ENCODE measurements at places on chromosomes 6 and 20. TPM values are rescaled to one million over a fixed set of nuclear protein-coding genes. Genes with fewer than 3 reads are reported as not detected.

- H3K36me3 ChIP-seq, result no peaks in the 10 kb centered on the region
- no peaks in the 10 kb centered on the region for H3K27me3 ChIP-seq
- H3K4me3 ChIP-seq, result no peak overlapping the region
- DNase-seq, result no peak
- no peaks in the 10 kb centered on the region for H3K4me1 ChIP-seq
Observed at GRCh38 chr20:15065794-15066193, 728.4 kb upstream of the FLRT3 start.

GJA10 gene
- total RNA-seq, result not detected

GRCh38 chr6:87151781-87152525, 3.4 kb upstream of the ZNF292 start:
- H3K27ac ChIP-seq, result no peak overlapping the region
- no peaks in the 10 kb centered on the region for H3K4me1 ChIP-seq
- no peak for DNase-seq
- H3K4me3 ChIP-seq, result peak overlapping the region; percentile 12
- H3K36me3 ChIP-seq, result peaks cover 10% of the 10 kb centered on the region
- no peaks in the 10 kb centered on the region for H3K27me3 ChIP-seq

CDH22 gene
- total RNA-seq, result not detected

DNA sequence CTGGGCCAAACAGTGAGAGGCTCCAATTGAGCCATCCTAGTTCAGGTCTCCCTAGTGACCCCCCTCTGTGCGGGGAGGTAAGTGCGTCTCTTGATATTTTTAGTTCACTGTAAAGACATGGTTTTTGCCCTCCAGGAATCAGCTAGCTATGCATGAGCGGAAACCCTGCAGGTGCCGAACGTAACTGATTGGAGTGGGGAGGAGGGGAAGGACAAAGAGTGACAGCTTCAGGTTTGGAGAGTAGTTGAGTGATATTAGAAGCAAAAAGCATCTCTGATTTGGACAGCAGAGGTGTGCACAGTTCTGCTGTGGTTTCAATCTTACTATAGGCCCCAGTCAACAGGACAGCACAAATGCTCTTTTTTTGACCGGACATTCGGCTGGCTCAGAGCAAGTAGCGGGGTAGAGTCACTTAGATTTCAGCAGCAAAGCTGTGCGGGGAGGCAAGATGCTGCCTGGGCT, 31.8 kb downstream of the TBC1D7 start:
- no peak for DNase-seq
- H3K36me3 ChIP-seq, result peaks cover 30% of the 10 kb centered on the region
- H3K4me1 ChIP-seq, result no peaks in the 10 kb centered on the region
- H3K27me3 ChIP-seq, result no peaks in the 10 kb centered on the region

DNA sequence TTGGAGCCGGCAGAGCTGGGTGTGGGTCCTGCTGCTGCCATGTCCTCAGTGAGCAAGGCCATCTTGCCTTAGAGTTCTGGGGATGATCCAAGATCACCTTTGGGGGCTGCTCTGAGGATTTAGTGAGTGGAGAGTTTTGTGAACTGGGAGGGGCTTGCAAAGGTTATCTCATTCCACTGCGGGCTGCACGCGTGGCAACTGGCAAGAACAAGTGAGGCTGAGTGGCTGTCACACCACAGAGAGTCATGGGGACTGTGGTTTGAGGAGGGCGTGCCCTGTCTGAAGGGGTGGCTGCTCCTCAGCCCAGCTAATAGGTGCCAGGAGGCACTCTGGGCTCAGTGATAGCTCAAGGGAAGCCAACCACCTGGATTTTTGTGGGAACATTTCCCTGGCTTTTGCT, 37.6 kb downstream of the TTLL9 start:
- no peaks in the 10 kb centered on the region for H3K36me3 ChIP-seq
- H3K27ac ChIP-seq, result no peak overlapping the region
- no peaks in the 10 kb centered on the region for H3K27me3 ChIP-seq
- DNase-seq, result no peak
- H3K4me1 ChIP-seq, result no peaks in the 10 kb centered on the region

GRCh38 chr20:26169506-26169905, 472.9 kb upstream of the ZNF337 start:
- no peaks in the 10 kb centered on the region for H3K36me3 ChIP-seq
- no peak for DNase-seq

DNA sequence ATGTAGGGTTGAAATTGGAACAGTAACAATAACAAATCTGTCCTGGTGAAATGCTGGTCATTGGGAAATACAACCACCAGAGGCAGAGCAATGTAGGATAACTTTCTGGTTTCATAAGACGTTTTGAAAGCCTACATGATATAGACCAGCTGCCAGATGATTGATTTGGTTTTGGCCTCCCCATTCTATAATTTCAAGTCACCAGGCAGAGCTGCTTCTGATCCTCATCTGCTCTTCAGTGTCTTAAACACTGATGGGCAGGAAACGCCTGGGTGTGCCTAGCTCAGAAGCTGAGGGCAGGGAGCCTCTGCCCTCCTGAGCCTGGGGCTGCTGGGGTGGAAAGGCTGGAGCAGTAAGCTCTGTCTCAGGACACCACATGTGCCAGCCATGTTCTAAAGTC, 24.5 kb downstream of the DHX35 start:
- H3K4me3 ChIP-seq, result no peak overlapping the region
- H3K36me3 ChIP-seq, result peaks cover 19% of the 10 kb centered on the region
- H3K4me1 ChIP-seq, result peaks cover 30% of the 10 kb centered on the region
- no peak overlapping the region for H3K27ac ChIP-seq
- DNase-seq, result no peak
- no peaks in the 10 kb centered on the region for H3K27me3 ChIP-seq

- no peak for DNase-seq
- H3K4me3 ChIP-seq, result no peak overlapping the region
- H3K4me1 ChIP-seq, result peaks cover 3% of the 10 kb centered on the region
- H3K36me3 ChIP-seq, result peaks cover 18% of the 10 kb centered on the region
Observed at GRCh38 chr20:25579081-25579770, 6.1 kb downstream of the NINL start.

CST9L gene
- not detected for total RNA-seq

DNA sequence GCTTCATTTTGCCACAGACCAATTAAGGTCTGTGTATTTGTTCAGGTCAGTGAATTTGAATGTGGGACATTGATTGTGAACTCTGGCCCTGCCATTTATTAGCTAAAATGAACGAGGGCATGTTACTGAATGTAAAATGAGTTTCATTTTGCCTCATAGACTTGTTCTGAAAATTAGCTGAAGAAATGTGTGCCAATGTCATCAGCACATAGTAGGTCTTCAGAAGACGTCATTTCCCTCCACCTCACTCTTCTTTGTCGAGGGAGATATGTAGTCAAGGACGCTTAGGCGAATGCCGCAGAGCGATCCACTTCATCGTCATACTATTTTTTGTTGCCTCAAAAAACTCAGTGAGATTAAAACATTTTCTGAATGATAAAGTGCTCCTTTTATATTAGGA, 291.7 kb downstream of the SMOC2 start:
- no peaks in the 10 kb centered on the region for H3K27me3 ChIP-seq
- H3K4me1 ChIP-seq, result no peaks in the 10 kb centered on the region
- no peaks in the 10 kb centered on the region for H3K36me3 ChIP-seq
- no peak overlapping the region for H3K4me3 ChIP-seq
- DNase-seq, result no peak

PRPH2 gene
- total RNA-seq, result not detected

GRCh38 chr20:60540591-60540990, 582.4 kb downstream of the CDH26 start:
- no peaks in the 10 kb centered on the region for H3K4me1 ChIP-seq
- no peak overlapping the region for H3K27ac ChIP-seq
- H3K27me3 ChIP-seq, result 0 out of 2 replicates have a peak, but pooled peaks cover 3% of the 10 kb centered on the region

DNA sequence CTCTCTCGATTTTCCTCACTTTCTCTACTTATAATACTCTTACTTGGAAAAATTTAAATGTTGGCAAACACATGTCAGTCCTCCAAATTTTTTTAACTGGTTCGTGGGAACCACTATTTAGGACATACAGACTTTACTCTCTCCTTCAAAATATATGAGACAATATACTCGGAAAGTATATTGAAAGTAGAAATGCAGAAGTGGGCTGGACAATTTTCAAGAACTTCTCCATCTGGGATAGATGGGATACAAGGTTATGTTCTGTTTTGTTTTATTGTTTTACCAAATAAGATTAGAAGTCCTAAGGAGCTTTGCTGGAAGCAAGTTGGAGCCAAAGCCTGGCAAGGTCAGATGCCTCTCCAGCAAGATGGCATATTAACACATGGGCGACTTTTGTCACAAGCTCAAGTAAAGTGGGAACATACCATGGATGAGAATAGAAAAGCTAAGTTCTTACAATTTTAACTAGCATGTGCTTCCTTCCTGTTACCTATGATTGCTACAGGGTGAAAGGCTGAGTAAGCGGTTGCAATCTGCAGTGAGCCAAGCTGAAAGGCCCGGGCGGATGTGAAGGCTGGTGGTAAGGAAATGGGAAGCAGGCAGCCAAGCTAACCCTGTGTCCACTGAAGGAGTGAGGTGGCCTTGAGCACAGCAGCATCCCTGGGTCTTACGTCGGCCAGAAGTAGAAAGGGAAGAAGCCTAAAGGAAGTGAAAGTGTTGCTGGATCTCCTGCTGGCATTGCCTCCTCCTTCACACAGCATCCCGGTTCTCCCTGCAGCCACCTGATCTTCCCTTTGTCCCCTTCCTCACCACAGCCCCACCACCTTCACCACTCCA, 7.1 kb downstream of the MAP3K5 start:
- DNase-seq, result no peak
- H3K4me3 ChIP-seq, result no peak overlapping the region
- no peak overlapping the region for H3K27ac ChIP-seq
- no peaks in the 10 kb centered on the region for H3K36me3 ChIP-seq
- no peaks in the 10 kb centered on the region for H3K27me3 ChIP-seq
- H3K4me1 ChIP-seq, result peaks cover 42% of the 10 kb centered on the region

DNA sequence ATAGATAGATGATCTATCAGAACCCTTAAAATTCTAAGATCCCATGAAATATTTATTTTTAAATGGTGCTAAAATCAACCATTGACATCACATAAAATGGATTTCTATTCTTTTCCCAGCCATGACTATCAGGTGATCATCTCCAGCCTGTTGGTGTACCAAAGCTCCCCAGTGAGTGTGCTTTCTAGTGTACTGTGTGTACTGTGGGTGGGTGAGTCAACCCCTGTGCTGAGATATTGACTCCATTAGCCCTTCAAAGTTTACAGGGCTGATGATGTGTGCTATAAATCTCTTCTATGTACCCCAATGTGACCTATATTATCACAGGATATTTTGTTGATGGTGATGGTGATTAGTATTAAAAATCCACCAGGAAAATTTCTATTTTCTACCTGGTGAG, 344.6 kb downstream of the MMUT start:
- DNase-seq, result no peak
- no peak overlapping the region for H3K27ac ChIP-seq
- no peak overlapping the region for H3K4me3 ChIP-seq
- no peaks in the 10 kb centered on the region for H3K36me3 ChIP-seq

GRCh38 chr6:81572020-81572419, 180.5 kb downstream of the TENT5A start:
- no peaks in the 10 kb centered on the region for H3K4me1 ChIP-seq
- no peaks in the 10 kb centered on the region for H3K36me3 ChIP-seq
- H3K4me3 ChIP-seq, result no peak overlapping the region
- H3K27ac ChIP-seq, result no peak overlapping the region
- H3K27me3 ChIP-seq, result no peaks in the 10 kb centered on the region
- DNase-seq, result no peak

GRCh38 chr6:41199552-41200246, 1.2 kb downstream of the TREML2 start:
- no peak overlapping the region for H3K27ac ChIP-seq
- H3K36me3 ChIP-seq, result no peaks in the 10 kb centered on the region
- H3K27me3 ChIP-seq, result peaks cover 5% of the 10 kb centered on the region
- no peak overlapping the region for H3K4me3 ChIP-seq

DNA sequence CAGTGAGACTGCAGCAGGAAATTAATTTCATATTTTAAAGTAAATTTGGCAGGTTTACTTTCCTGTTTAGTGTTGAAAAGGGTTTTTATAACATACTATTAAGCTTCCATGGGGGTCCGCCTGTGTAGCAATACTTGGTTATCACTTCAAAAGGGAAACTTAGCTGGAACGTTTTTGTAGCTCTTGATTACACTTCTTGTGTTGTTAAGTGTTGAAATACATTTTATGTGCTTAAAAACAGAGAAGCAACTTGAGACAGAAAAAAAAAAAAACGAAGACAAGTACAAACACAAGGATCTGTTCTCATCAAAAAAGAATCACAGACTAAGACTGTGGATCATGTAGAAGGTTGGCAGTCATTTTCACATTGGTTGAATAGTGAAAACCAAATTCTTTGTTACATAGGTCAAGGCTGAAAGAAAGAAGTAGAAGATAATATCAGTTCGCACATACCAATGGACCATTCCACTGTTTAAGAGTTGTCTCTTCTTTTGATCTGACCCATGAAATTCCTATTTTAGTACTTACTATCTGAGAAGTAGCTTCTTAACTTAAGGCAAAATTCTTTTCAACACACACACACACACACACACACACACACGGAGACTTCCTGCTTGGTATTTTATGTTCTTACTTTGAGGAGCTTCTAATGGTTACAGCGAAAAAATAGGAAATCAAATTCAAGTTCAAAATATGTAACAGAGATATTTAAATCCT, 113.9 kb upstream of the SLC35B3 start:
- no peaks in the 10 kb centered on the region for H3K27me3 ChIP-seq
- H3K36me3 ChIP-seq, result no peaks in the 10 kb centered on the region
- H3K4me3 ChIP-seq, result no peak overlapping the region
- no peaks in the 10 kb centered on the region for H3K4me1 ChIP-seq

DNA sequence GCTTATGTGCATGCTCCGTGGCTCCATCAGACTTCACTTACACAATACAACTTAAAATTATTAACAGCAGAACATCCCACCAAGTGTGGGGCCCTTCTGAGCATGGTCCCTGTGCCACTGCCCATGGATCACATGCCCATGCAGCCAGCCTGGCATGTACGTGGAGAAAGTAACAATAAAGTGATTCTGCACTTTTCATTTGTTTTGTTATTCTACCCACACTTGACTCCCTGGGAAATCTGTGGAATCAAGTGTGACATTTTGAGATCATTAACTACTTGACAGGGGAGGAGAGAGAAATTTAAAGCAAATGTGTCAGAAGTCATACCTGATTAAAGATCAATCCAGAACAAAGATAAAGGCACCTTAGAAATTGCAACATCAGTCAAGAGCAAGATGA, 112.0 kb downstream of the ISM1 start:
- H3K27ac ChIP-seq, result no peak overlapping the region
- peaks cover 35% of the 10 kb centered on the region for H3K4me1 ChIP-seq
- DNase-seq, result no peak
- no peak overlapping the region for H3K4me3 ChIP-seq
- H3K36me3 ChIP-seq, result no peaks in the 10 kb centered on the region

IP6K3 gene
- 5.3 TPM for total RNA-seq

GRCh38 chr6:64895945-64896344, 811.1 kb downstream of the EYS start:
- H3K27ac ChIP-seq, result no peak overlapping the region
- DNase-seq, result no peak
- no peaks in the 10 kb centered on the region for H3K36me3 ChIP-seq
- no peak overlapping the region for H3K4me3 ChIP-seq

C6orf62 gene
- 94.4 TPM for total RNA-seq

- H3K36me3 ChIP-seq, result no peaks in the 10 kb centered on the region
- no peak for DNase-seq
- H3K27ac ChIP-seq, result no peak overlapping the region
- peaks cover 1% of the 10 kb centered on the region for H3K4me1 ChIP-seq
- no peaks in the 10 kb centered on the region for H3K27me3 ChIP-seq
- no peak overlapping the region for H3K4me3 ChIP-seq
Observed at GRCh38 chr6:46909371-46909770, 12.4 kb downstream of the ADGRF5 start.

All from SJSA1 (cell line).